Stimulated activated CD8-positive, alpha-beta memory T cell treated with anti-CD3 and anti-CD28 coated beads, Interleukin-4, amount 100 ng/mL, for 4 hours (primary cell): ENCODE measurements at places on chromosomes 13 and 19.

GRCh38 chr13:58795715-58796114, 1164.2 kb downstream of the PCDH17 start:
- no peak for DNase-seq

DNA sequence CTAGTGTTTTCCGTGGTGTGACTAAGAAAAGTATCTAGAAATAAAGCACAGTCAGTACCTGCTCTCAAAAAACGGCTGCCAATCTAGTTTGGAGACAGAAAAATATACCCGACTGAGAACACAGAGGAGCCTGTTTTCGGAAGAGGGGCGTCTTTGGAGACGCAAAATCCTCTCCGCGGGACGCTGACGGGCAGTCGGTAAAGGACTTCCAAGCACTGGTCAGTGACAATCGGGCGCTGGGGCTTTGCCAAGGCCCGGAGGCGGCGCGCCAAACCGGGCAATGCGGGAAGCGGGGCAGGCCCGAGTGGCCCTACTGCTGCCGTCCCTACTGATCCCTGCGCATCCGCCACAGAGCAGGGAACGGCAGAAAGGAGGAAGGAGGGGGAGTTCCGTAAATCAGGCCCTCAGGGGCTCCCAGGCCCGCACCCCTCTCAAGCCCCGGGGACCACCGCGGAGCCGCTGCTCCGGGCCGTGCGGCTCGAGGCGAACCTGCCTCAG, 588 bp upstream of the DPY19L3 start:
- no peak for DNase-seq

DNA sequence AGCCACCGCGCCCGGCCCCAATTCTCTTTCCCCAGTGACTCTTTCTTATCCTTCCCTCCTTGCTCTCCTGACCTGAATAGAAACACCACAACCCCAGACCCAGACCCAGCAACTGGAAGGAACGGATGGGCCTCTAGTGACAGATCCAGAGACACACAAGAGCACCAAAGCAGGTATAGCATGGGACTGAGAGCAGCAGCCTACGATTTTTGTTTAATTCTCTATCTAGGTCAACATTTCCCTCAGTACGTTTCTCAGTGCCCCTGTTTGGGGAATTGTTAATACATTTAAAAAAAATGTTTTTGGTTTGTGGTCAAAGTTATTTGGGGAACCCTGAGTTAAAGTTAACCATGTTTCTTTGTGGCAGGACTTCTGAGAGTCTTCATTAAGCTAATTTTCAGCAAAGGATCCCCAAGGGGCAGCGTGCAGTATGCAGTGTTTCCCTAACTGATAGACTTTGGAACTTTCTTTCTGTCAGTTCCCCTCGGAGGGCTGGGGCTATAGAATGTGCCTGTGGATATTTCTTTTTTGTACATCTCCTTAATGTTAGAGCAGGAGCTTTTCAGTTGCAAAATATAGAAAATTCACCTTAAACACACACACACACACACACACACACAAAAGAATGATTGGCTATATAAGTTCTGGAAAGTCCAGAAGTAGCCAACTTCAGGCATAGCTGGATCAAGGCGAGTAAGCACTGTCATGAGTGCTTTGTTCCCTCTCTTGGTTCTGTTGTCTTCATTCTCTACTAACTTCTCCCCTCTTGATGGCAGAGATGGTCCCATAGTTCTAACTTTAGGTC, 6.3 kb downstream of the FXYD5 start:
- no peak for DNase-seq

- no peak for DNase-seq
Observed at GRCh38 chr13:40466272-40466671, 200.2 kb downstream of the FOXO1 start.

DNA sequence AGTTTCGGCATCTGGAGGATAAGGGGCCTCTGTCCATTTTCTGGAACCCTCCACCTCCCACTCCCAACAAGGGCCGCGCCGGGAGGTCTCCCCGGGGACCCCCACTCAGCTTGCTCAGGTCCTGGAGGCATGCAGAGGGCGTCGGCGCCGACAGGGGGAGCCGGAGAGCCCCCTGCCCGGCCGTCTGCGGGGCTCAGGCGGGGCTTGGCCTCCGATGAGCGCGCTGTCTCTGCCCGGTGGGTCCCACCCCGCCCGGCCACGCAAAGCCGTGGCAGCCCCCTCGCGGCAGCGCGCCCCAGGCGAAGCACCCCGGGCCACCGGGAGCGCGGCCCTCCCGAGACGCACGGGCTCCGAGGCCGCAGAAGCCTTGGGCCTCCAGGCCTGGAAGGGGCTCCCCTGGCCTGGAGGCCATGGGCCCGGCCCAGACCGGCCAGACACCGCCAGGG, 149.7 kb upstream of the ZNF536 start:
- no peak for DNase-seq

DNA sequence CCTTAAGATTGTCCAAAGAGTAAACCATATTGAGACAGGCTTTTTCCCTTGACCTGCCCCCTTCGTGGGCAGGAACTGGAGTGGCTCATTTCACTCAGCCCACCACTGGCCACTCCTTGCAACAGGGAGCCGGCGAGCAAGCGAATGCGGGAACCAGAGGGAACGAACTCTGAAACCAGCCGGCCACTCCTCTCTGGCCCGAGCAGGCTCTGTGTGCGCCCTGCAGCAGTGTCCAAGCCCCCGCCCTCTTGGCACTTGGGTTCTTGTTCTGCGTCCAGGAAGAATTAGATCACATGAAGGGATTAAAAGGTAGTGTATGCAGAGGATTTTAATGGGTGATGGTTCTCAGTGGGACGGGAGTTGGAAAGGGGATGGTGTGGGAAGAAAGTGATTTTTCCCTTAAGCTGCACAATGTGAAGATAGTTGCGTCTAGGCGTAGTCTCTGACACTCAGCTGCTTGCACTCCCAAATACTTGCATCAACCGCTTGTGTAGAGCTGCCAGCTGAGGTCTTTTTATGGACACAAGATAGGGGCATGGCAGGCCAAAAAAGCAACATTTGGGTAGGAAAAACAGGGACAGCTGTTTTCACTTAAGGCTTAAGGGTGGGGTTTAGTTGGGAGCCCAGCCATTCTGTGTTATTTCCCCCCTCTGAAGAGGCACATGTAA, 1209.7 kb upstream of the PCDH20 start:
- DNase-seq = no peak

- no peak for DNase-seq
Observed at GRCh38 chr13:26878438-26878837, 117.9 kb upstream of the GPR12 start.

GRCh38 chr19:8333767-8334457, 9.2 kb downstream of the KANK3 start:
- no peak for DNase-seq

GRCh38 chr19:57273014-57273413, 7.3 kb upstream of the ZNF460 start:
- no peak for DNase-seq

DNA sequence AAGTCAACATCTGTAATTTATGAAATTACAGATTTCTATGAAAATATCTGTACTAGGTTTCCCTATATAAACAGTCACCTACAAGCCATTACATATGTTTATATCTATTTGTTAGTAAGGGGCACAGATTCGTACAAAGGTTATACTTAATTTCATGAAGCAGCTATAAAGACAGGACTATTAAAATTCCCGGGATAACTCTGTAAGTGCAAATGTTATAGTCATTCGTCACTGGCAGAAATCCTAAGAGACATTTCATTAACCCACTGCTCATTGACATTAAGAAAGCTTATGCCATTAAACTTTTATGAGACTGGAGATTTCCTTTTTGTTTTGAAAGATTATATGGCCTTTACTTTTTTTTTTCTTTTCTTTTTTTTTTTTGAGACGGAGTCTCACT, 122.9 kb downstream of the MYO16 start:
- DNase-seq = no peak
